ENCODE measurements at places on chromosomes 4 and X.

- no peak for DNase-seq
Observed at GRCh38 chr4:16807355-16807754, 91.1 kb downstream of the LDB2 start.

- no peak for DNase-seq
Observed at GRCh38 chrX:43589735-43590134, 66.4 kb upstream of the MAOA start.

- no peak for DNase-seq
Observed at GRCh38 chrX:37685381-37686359, at the start of gene XK. XK (plus strand) TSS chrX:37685791; CDS start chrX:37685962, 171 bp downstream.

DNA sequence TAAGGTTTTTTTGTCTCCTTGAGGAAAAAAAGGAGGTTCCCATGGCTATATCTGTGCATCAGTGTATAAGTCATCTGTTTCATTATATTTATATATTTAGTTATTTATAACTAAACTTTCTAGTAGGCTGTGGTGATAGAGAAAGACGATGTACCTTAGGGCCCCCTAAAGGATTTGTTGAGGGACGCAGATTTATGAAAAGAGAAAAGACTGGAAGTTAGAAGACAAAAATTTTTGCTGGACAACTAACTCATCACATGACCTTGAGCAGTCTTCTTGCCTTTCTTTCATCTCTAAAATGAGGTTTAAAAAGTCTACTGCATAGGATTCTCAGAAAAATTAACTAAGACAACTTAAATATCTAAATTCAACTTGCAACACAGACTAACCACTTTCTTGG lies 6.1 kb downstream of the GASK1B start:
- DNase-seq, result no peak

GRCh38 chr4:107129076-107129475 lies 93.0 kb upstream of the DKK2 start:
- DNase-seq, result no peak

DNA sequence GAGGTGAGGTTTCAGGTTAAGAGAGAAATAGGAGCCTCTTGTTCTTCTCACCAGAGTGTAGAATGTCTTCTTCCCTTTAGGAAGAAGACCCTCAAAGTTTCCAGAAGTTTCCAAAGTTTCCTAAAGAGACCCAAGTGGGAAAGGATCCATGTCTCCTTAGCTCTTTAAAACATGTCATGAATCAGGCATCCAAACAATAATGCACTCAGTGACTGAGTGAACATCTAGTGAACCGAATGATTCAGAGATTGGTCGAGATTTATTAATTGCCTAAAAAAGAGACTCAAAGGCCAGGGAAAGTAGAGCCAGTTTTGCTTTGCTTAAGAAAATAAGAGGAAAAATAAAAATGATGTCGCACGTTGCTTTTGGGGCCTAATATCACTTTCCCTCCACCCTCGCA lies 29.4 kb downstream of the FGF5 start:
- no peak for DNase-seq

DNA sequence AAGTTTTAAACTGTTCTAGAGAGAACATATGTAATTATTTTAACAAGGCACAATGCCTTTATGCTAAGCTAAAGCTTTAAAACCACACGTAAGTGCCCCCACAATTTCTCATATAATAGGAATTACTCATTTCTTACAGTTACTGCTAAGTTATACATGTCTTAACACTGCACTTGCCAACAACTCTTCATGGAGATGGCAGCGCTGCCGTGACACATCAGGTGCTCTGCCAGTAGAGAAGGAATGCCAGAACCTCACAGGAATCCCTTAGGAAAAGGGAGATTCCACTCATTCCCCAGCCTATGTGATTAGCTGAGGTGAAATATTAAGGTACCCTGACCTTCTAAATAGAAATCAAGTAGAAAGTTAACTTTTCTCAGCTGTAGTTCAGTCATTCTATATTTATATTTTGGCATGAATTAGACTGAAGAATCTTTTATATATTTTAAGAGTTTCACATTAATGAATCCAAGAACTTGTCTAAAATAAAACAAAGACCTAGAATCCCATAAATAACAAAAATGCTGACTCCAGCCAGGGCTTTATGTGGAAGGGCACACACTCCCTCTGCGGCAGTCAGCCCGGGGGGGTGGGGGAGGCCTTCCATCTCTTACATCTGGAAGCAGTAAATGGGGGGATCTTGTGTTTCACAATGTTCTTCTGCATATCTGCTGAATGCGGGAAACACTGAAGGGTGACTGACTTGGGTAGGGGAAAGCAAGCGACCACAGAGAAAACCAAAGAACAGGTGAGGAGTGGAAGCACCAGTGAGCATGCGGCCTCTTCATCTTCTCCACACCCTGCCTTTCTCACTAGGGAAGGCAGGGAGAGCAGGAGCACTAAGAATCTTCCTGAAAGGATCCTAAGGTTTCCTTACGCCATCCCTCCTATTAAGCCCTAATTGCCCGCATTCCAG lies 23.7 kb downstream of the ACSL1 start:
- DNase-seq, result no peak

DNA sequence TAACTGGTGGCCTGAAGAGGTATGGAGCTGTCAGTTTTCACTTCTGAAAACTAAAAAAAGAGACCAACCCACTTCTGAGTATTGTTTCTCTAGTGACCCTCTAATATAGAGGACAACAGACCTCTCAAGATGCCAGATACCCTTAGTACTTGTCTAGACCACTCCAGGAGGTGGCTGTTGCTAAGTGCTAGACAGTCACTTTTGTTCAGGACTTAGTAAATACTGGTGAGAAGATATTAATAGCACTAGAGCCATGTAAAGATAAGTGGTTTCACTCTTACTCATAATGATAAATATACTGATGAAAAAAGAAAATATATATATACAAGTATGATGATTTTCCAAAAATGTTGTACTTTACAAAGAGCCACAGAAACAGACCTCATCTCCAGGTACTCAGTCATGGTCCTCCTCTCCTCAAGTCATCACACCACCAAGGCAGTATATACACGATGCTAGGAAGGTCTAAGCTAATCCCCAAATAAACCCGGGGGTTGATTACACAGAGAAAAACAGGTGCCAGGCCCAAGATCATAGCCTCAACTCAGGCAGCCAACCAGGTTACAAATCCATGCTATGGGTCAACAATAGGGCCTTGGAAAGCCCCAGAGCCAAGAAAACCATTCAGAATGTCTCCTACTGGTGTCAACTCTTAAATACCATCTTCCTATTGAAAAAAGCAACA lies 66.9 kb downstream of the ARHGEF9 start:
- DNase-seq, result no peak

DNA sequence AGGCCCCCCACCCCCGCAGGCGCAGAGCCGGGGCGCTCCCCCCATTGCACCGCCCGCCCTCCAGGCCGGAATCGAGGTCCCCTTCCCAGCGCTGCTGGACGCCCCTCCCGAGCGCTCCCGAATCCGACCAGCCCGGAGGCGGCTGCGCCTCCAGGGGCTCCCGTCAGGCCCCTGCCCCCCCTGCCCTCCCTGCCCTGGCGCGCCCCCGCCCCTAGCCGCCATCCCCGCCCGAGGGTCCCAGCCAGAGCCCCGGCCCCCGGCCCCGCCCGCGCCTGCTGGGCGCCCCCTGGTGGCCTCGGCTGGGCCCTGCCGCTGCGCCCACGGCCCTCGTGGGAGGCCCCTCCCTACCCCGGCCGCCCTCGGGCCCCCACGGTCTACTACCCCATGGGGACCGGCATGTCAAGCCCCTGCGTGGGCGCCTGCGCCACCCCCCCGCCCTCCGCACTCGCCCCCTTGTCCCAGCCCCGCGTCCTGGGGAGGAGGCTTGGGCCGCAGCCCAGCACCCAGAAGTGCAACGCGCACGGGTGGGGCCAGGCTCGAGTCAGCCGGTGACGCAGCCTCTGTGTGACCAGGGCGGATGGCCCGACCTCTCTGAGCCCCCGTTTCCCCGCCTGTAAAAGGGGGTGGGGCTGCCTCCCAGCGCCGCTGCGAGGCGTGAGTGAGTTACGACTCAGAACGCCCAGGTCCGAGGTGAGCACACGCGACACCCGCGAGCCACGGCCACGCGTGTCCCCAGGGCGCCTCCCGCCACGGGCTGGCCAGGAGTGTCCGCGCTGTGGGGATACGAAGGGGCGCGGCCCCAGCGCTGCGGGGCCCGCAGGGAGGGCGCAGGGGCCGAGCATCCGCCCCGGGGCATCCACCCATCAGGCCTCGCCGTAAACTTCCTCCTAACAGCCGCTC lies 104.9 kb downstream of the FAM53A start:
- DNase-seq, result peak; percentile 50

GRCh38 chrX:154013614-154014360 lies 5.9 kb downstream of the IRAK1 start:
- no peak for DNase-seq

DNA sequence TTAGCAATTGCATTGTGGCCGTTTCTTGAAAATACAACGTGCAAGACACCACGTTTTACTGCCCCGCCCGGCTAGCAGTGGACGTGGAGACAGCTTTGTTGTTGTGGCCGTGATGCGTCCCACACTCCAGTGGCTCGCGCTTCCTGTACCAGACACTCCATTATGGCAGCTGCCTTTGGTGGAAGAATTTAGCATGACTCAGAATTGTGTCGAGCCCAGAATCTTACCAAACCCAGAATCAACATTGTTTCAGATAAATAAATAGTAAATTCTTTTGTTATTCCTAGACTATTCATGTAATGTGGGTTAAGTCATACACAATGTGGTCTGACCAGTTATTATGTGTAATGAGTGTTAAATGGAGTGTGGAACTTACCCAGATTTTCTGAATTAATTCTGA lies 25.3 kb upstream of the S100P start:
- no peak for DNase-seq

- no peak for DNase-seq
Observed at GRCh38 chr4:93066749-93067148, 761.8 kb upstream of the ATOH1 start.

GRCh38 chr4:951594-952468 lies 19.6 kb downstream of the TMEM175 start:
- DNase-seq, result no peak

GRCh38 chrX:113675278-113675677 lies 834.6 kb upstream of the AMOT start:
- no peak for DNase-seq

- no peak for DNase-seq
Observed at GRCh38 chrX:134443020-134443419, 16.9 kb upstream of the HPRT1 start.

DNA sequence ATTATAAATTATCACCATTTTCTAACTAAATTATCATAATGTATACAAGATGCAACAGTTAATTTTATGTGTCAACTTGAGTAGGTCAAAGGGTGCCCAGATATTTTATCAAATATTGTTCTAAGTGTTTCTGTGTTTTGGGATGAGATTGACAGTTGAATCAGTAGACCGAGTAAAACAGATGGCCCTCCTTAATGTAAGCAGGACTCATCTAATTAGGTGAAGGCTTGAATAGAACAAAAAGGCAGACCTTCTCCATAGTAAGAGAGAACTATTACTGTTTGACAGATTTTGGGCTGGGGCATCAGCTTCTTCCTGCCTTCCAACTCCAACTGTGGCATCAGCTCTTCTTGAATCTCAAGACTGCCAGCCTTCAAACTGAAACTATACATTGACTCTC lies 185.8 kb downstream of the TRAM1L1 start:
- DNase-seq, result no peak

DNA sequence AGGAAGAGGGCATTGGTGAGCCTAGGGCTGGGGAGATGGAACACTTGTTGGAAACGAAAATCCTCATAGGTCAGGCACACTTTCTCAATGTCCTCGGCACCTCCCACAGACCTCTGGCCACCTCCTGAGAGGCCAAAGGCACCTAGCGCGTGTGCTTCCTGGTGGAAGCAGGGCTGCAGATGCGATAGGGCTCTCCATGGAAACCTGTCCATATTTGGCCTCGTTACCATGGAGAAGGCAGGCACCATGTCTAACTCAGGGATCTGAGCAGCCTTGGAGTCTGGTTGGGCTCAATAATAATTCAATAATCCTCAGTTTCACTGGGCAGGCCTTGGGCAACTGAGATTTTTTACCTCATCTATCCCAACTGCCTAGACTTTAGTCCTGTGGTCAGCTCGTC lies 58.3 kb downstream of the RAI2 start:
- no peak for DNase-seq

- DNase-seq, result no peak
Observed at GRCh38 chr4:102642631-102643298, 118.0 kb downstream of the MANBA start.

GRCh38 chr4:186709517-186709916 lies 14.1 kb downstream of the FAT1 start:
- DNase-seq, result no peak

GRCh38 chr4:147311956-147312355 lies 168.9 kb upstream of the EDNRA start:
- no peak for DNase-seq

DNA sequence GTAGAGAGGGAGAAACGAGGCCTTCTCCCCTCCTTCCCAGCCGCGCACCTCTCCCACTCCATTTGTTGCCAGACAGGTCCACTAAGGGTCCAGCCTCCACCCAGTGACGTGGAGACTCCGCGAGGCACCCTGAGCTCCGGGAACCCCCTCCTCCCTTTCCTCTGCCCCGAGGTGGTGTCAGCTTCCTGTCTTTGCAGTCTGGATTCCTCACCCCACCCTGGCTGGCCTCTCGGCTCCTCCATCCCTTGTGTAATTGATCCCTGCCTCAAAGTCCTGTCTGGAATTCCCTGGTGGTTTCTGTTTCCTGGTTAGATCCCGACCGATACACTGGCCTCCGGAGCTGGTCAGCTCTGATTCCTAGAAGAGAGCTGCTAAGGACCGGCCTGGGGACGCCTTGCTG lies 105.9 kb upstream of the SCOC start:
- DNase-seq, result no peak

GRCh38 chr4:81136161-81136905 lies 78.7 kb downstream of the PRKG2 start:
- DNase-seq, result no peak

DNA sequence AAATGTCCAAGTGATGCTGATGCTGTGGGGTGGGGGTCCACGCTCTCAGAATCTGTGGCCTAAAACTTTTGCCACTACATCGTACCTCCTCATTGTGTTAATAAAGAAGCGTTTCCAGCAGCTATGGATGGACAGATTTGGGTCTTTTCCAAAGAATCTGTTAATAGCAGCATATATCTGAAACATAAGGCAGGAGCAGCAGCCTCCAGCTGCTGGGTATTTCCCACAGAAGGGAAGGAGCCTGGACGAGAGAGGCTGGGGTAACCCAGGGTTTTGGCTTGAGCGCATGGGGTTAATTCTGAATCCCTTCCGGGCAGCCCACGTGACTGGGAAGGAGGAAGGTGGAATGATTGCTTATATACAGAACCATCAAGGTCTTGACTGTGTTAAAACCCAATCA lies 332.4 kb downstream of the BCOR start:
- no peak for DNase-seq

DNA sequence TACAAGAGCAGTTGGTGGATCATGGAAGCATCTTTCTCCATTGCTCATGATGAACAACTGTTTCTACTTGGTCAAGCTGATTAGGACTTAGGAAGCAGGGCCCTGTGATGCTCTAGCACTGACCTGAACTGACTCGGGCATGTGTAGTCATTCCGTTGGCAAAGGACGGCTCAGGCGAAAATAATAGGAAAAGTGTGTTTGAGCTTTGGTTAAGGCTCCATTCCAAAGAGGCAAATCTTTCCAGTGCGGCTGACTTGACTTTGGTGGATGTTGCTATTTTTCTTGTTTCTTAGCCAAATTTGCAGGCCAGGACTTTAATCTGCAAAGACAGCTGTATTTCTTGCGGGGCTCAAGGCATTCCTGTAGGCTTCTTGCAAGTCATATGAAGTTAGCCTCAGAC lies 39.5 kb downstream of the ZNF518B start:
- DNase-seq, result no peak
